Omental fat pad (tissue), 4 donors: ENCODE measurements at places on chromosomes 11 and 22. TPM values are rescaled to one million over a fixed set of nuclear protein-coding genes. Genes with fewer than 3 reads are reported as not detected.

- no peak for DNase-seq
Observed at GRCh38 chr22:38243007-38243765, 29.6 kb downstream of the TMEM184B start.

DNA sequence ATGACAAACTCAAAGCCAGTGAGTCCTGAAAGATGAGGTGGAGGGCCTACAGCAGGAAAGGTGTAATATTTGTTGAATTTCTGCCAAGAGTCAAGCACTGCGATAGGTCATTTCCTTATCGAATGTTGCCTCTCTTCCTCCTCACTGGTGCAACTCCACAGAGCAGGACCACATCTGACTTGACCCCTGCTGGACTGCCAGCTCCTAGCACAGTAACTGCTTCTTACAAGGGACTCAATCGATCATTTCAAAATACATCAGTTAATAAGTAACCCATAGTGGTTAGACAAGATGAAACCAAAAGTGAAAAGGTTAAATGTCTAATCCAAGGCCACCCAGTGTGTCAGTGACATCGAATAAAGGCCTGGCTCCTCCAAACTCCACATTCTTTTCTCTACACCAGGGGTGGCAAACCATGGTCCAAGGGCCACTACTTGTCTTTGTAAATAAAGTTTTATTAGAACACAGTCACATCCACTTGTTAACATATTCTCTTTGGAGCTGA is 98.5 kb upstream of the CSNK2A3 start:
- no peak for DNase-seq

The MGAT3 gene
- 12.2 TPM for total RNA-seq

The MMP27 gene
- not detected for total RNA-seq

DNA sequence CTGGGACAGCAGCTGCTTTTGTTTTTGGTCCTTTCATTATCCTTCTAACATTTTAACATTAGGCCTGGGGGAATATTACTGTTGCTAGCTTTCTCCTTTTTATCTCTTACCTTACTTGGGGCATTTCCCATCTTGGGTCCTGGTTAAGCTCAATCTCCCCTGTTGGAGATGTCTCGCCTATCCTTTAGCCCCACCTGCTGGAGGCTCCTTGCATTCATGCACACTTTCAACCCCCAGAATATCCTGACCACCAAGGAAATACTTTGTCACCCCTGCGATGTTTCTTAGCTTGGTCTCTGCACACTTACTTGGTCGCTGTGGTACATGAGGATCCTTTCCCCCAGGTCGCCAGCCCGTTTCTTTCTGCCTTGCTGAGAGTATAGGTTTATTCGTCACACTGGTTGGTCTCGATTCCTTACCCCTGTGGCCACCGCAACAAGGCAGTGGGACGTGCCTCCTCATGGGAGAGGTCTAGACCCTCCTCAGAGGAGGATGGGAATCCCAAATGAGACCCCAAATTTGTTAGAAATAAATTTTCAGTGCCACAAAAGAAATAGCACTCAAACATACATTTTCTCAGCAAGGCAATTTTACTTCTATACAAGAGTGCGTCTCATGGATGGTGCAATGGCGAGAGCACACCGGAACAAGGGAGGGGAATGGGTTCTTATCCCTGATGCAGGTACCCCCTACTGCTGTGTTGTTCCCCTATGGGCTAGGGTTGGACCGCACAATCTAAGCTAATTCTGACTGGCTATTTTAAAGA is 5.4 kb upstream of the TXN2 start:
- no peak for DNase-seq
